ENCODE measurements at places on chromosomes 13 and 19.

DNA sequence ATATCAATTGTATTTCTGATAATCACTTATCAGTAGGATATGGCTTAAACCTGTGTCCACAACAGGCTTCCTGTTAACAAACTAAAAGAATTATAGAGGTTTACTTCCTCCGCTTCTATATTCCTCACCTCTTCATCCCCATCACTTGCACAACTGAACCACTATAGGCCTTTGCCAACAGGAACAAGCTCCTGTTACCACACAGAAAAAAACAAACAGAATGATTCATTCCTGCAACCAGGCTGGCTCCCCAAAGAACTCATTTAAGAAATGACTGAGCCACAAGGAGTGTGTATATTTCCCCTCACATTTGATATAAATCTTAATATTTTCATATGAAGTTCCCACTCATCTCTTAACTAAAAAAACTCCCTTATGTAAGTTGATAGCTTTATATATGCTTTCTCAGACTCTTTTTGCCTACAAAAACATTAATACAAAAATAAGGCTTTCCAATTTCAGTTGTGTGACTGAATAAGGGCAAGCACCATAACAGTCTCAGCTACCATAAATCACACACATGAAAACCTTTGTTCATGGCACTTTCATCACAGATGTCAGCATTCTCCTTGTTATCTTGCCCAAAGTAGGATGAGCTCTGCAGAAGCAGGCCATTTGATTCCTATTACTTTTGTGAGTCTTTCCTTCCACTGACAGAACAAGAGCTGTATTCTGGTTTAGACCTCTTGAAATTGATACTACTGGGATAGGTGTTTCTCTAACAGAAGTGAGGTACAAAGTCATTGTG is 366.8 kb downstream of the SLITRK1 start:
- no peaks in the 10 kb centered on the region for H3K4me1 ChIP-seq
- no peak overlapping the region for H3K4me3 ChIP-seq
- H3K27ac ChIP-seq, result no peak overlapping the region

DNA sequence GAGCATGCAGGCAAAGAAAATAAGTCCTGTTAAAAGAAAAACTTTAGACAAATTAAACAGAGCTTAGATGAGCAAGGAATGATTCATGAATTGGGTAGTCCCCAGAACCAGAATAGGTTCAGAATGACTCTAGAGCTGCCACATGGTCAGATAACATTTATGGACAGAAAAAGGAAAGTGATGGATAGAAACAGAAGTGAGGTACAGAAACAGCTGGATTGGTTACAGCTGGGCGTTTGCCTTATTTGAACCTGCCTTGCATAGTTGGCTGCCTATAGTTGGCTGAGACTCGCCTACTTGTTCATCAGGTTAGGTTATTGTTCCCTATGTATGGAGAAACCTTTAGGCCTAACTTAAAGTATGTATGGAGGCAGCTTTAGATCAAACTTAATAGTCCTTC is 35.4 kb downstream of the WDFY2 start:
- H3K27ac ChIP-seq, result peak overlapping the region; percentile 66
- DNase-seq, result peak; percentile 23
- no peaks in the 10 kb centered on the region for H3K27me3 ChIP-seq
- peak overlapping the region; percentile 10 for H3K4me3 ChIP-seq

DNA sequence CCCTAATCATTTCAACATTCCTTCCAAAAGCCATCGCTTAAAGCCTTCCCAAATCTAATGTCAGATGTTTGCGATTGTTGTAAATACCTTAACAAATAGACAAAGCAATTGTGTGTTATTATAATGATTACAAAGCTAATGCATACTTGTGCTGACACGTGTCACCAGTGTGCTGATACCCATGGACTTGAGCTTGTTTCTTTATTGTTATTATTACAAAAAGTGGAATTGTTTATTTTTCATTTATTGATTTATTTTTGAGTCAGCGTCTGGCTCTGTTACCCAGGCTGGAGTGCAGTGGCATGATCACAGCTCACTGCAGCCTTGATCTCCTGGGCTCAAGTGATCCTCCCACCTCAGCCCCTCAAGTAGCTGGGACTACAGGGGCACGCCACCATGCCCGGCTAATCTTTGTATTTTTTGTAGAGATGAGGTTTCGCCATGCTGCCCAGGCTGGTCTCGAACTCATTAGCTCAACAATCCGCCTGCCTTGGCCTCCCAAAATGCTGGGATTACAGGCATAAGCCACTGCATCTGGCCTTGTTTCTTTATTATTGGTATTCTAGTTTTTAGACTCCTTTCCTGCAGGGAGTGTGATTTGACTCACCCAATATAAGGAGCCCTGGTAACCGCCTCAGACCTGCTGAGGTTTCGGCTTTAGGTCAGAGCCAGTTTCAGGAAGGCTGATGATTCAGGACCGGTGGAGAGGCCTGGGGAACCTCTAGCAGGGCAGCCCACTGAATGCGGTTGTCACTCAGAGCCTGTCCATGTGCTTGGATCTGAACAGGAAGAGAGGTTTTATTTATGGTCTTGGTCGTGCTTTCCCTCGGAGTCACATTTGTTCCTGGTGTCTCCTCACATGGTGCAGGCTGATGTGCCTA is 2.1 kb upstream of the FBXO17 start:
- peak; percentile 82 for DNase-seq
- peaks cover 30% of the 10 kb centered on the region for H3K4me1 ChIP-seq
- no peak overlapping the region for H3K4me3 ChIP-seq
- H3K36me3 ChIP-seq, result peaks cover 4% of the 10 kb centered on the region

DNA sequence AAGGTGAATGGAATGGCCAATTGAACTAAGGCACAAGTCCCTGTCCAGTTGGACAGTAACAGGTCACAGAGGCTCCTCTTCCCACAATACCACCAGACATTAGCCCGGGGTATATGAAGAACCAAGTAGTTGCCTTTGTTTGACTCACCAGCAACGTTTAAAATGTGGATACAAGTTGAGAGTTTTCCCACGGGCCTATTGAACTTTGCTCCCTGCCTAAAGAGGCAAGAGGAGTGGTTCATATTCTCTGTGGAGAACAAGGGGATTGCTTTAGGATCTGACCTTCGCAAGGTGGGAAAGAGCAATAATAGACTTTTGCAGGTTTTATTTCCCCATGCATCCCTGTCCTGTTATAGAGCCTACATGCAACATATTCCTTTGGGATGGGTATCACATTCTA is 177.2 kb downstream of the POU4F1 start:
- no peak overlapping the region for H3K27ac ChIP-seq
- no peaks in the 10 kb centered on the region for H3K36me3 ChIP-seq
- DNase-seq, result no peak
- no peak overlapping the region for H3K4me3 ChIP-seq

- peaks cover 11% of the 10 kb centered on the region for H3K27me3 ChIP-seq
- peaks cover 29% of the 10 kb centered on the region for H3K4me1 ChIP-seq
- H3K36me3 ChIP-seq, result peaks cover 3% of the 10 kb centered on the region
- H3K27ac ChIP-seq, result no peak overlapping the region
- no peak for DNase-seq
Observed at GRCh38 chr19:8615024-8615423, 4.5 kb upstream of the ADAMTS10 start.

DNA sequence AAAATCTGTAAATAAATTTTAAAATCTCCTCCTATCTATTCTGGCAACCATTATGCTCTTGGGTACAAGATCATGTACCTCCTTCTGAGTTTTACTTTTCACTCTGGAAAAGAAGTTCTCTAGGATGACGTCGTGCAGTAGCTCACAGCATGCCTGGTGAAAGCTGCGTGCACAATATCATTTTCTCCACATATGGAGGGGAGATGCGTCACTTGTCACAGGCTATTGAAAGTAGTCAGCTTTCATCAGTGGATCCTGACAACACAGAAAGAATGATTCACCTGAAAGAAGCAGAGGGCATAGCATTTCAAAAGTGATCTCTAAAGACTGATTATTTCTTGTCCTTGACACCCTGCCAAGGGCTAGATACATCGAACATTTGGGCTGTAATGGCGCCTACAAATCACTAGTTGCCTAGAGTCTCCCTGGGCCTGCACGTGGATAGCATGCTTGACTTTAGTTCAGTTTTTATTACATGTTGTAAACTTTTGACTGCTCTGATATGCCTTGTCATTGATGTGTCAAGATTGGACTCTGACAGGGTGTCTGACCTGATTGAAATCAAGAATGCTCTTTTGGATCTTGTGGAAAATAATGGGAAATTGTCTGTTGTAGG is 1365.6 kb downstream of the OLFM4 start:
- no peaks in the 10 kb centered on the region for H3K36me3 ChIP-seq
- H3K4me1 ChIP-seq, result no peaks in the 10 kb centered on the region
- H3K27me3 ChIP-seq, result no peaks in the 10 kb centered on the region
- no peak for DNase-seq
- no peak overlapping the region for H3K27ac ChIP-seq

DNA sequence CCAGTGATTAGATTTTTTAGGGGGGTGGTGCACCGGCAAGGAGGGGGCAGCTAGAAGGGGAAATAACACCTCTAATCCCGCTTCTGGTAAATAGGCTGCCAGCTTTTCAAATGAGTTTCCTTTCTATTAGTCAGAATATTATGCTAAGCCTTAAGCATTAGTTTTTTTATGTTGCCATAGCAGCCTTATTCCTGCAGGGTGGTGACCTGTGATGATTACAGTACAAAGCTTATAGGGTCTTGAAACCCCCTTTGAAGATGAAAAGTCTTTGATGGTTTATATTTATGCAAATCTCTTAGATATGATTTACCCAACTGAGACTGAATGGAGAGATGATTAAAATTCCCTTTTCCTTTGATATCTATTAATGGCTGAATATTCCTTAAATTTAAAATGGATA is 109.8 kb downstream of the ZIC5 start:
- H3K27me3 ChIP-seq, result peaks cover 44% of the 10 kb centered on the region
- no peak overlapping the region for H3K27ac ChIP-seq
- DNase-seq, result no peak
- no peak overlapping the region for H3K4me3 ChIP-seq
- no peaks in the 10 kb centered on the region for H3K36me3 ChIP-seq
- H3K4me1 ChIP-seq, result peaks cover 16% of the 10 kb centered on the region

DNA sequence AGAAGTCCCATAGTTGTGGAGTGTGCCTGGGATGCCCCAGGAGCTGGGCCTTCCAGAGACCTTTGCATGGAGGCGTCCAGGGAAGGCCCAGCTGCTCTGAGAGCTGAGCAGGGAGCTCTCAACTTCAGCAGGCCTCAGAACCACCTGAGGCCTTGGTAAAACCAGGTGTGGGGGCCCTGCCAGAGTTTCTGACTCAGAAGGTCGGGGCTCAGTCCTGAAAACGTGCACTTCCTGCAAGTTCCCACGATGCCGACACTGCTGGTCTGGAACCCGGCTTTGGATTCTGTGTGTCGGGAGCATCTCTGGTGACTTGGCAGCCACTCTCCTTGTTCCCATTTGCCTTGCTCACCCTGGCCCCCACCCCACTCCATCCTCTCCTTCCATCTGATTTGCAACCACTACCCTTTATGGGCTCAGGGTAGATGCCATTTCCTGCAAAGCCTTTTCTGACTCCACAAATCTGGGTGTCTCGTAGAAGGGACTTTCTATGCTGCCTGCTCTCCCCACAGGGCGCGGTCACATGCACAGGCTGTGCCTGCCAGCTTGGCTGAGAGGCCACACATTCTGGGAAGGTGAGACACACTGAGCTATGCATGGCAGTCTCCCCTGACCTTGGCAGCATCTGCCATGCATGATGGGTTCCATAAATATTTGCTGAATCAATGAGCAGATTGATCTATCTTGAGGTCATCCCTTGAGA is 244.7 kb downstream of the COL4A1 start:
- no peak overlapping the region for H3K27ac ChIP-seq
- H3K27me3 ChIP-seq, result peaks cover 2% of the 10 kb centered on the region
- no peak overlapping the region for H3K4me3 ChIP-seq
- no peaks in the 10 kb centered on the region for H3K36me3 ChIP-seq
- no peak for DNase-seq
- H3K4me1 ChIP-seq, result no peaks in the 10 kb centered on the region

- DNase-seq, result peak; percentile 96
- peaks cover 61% of the 10 kb centered on the region for H3K4me1 ChIP-seq
- peak within 1 kb of the TSS; percentile 98 for H3K4me3 ChIP-seq
- peak within 1 kb of the TSS; percentile 96 for H3K27ac ChIP-seq
- peaks cover 54% of the 10 kb centered on the region for H3K36me3 ChIP-seq
- H3K27me3 ChIP-seq, result no peaks in the 10 kb centered on the region
Observed at GRCh38 chr19:19821366-19821951, at the start of gene ZNF506. Gene ZNF506, minus strand, starts transcription at chr19:19821750. Its CDS starts 147 bp downstream, at chr19:19821603.

- H3K4me1 ChIP-seq, result peaks cover 69% of the 10 kb centered on the region
- H3K36me3 ChIP-seq, result peaks cover 5% of the 10 kb centered on the region
- no peaks in the 10 kb centered on the region for H3K27me3 ChIP-seq
- peak; percentile 26 for DNase-seq
Observed at GRCh38 chr13:40221460-40222201, 444.8 kb downstream of the FOXO1 start.

DNA sequence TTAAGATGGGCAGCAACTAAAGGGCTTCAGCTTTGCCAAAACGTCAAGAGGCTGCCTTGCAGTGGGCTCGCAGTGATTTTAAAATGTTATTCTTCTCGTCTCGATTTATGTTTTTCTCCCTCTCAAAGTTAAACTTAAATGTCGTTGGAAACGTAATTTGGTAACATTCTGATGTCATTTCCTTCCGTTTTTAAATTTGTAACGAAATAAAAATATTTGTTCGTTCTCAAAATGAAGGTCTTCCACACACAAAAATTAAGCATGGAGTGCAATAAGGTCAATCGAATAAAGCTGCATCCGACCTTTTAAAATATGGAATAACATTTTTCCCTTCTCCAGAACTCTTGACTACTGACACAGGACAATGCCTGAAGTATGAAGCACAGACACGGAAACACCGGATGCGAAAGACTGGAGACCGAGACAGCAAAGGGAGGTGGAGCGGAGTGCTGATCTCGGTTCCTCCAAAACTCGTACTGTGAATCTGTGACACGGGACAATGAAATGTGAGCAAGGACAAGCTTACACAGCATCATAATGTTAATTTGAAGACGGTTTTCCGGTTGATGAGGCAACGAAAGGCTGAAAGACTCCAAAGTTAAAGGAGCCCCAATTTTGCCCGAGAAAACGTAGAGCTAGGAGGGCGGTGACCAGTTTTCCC is 850 bp downstream of the MTMR6 start:
- DNase-seq, result peak; percentile 36
- H3K36me3 ChIP-seq, result peaks cover 3% of the 10 kb centered on the region
- H3K4me1 ChIP-seq, result peaks cover 45% of the 10 kb centered on the region
- H3K4me3 ChIP-seq, result peak overlapping the region; percentile 99

- DNase-seq, result no peak
- H3K36me3 ChIP-seq, result no peaks in the 10 kb centered on the region
- no peak overlapping the region for H3K4me3 ChIP-seq
- H3K4me1 ChIP-seq, result no peaks in the 10 kb centered on the region
- no peak overlapping the region for H3K27ac ChIP-seq
Observed at GRCh38 chr19:3007975-3008374, 21.1 kb downstream of the TLE2 start.

GRCh38 chr13:79908381-79908780 is 427.4 kb downstream of the NDFIP2 start:
- no peaks in the 10 kb centered on the region for H3K36me3 ChIP-seq
- H3K4me1 ChIP-seq, result no peaks in the 10 kb centered on the region
- DNase-seq, result no peak
- no peak overlapping the region for H3K27ac ChIP-seq

DNA sequence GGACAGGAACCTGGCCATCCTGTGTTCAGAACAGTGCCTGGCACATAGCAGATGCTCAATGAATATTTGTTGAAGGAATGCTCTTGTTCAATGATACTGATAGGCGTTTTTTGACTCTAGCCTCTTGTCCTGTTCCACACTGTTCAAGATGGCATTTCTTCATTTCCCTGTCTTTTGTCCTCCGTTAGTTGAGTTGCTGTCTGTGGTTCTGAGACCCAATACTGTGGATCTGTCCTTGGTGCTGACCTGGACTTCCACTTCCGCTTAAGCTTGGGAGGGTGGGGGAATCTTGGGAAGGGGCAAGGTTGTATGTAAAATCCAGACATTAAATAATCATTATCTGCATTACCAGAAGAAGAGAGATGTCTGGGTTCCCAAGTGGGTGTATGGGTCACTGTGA is 8.3 kb upstream of the KCNN4 start:
- H3K4me3 ChIP-seq, result no peak overlapping the region
- H3K4me1 ChIP-seq, result peaks cover 19% of the 10 kb centered on the region
- DNase-seq, result no peak
- H3K36me3 ChIP-seq, result no peaks in the 10 kb centered on the region
- H3K27me3 ChIP-seq, result peaks cover 29% of the 10 kb centered on the region

Measured in activated T-cell treated with anti-CD3 and anti-CD28 coated beads, Interleukin-2, amount 50 U/mL, for 72 hours (primary cell).